ENCODE measurements at places on chromosomes 16 and 17.

DNA sequence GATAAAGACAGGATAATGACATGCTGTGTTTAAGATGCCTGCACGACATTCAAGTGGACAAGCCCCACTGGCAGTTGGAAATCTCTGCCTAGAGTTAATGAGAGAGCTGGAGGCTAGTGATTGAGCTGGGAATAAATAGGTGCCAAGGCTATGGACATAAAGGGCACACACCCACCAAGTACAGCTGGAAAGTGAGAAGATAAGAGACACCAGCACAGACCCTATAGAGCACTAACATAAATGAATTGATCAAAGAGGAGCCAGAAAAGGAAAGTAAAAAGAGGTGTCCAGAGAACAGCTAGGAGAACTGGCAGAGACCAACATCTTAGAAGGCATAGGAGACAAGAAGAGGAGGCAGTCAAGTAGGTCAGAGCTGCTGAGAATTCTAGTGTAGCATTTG lies 101.2 kb downstream of the YPEL2 start:
- no peak for DNase-seq

GRCh38 chr16:86101137-86101896 lies 202.4 kb downstream of the IRF8 start:
- no peak for DNase-seq

GRCh38 chr16:87897521-87898505 lies 28.5 kb upstream of the SLC7A5 start:
- DNase-seq = peak; percentile 30

DNA sequence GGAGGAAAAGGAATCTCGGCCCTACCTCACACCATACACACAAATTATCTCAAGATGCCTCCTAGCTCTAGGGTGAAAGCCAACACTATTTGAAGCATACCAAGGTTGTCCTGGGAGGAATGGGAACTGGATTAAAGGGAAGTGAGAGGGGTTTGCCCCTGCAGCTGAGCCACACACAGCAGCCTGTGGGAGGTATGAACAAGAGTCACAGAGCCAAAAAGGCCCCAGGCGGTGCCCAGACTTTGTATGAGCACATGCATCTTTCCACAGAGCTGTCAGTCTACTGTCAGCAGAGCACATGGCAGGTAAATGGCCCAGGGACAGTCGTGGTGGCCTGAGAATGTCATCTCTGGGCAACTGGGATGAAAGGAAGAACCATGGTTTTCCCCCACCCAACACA lies 31.0 kb upstream of the RCVRN start:
- no peak for DNase-seq

DNA sequence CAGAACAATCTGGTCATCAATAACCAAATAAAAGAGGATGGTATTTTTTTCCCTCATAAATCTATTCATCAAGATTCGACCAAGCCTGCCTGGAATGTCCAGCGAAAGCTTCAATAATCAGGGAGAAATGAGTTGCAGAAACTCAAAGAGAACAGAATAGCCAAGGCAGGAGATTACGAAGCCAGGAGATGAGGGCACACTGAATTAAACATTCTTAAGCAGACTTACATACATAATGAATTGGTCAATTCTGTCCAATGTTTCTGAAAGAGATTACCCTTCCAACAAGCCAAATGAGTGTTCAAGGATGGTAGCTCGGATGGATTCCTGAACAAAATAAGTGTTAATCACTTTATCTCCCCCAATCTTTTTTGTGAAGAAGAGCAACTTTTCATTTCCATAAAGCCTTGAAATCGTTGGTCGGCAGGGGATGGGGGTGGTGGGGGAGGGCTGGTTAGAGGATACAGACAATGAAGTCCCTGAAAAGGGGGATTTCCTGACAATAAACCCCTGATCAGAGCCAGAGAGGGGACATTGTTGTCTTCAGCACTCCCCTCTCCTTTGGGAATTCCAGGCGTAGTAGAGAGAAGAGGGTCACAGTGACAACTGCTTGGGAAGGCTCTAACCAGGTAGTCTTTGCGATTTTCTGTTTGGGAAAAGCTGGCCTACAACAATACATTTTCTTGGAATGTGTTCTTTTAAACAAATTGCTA lies 20.7 kb downstream of the TOX3 start:
- no peak for DNase-seq
